ENCODE measurements at places on chromosomes 3 and 15. TPM values are rescaled to one million over a fixed set of nuclear protein-coding genes. Genes with fewer than 3 reads are reported as not detected.

DNA sequence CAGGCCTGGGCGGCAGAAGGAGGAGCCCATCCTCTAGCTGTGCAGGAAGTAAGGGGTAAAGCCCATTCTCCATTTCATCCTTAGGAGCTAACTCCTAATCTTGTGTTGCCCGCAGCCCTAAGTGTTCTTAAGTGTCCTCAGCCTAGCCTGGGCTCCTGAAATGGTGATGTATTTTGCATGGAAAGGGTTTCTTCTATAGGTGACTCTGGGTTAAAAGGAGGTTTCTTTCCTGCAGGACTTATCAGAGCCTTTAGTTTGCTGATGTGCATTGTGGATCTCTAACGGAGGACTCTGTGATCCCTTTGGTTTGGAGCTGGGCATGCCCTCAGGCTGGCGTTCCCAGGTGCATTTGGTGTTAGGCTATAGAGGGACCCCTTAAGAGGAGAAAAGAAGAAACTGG lies 48.5 kb upstream of the TRPM1 start:
- DNase-seq: no peak

The GRAMD1C gene
- 30.6 TPM for polyA plus RNA-seq

GRCh38 chr15:61697796-61698195 lies 362.5 kb downstream of the VPS13C start:
- no peak for DNase-seq

The GRAMD2A gene
- polyA plus RNA-seq: 7.0 TPM

- no peak for DNase-seq
Observed at GRCh38 chr3:60011218-60011617, 961.4 kb upstream of the CFAP20DC start.

DNA sequence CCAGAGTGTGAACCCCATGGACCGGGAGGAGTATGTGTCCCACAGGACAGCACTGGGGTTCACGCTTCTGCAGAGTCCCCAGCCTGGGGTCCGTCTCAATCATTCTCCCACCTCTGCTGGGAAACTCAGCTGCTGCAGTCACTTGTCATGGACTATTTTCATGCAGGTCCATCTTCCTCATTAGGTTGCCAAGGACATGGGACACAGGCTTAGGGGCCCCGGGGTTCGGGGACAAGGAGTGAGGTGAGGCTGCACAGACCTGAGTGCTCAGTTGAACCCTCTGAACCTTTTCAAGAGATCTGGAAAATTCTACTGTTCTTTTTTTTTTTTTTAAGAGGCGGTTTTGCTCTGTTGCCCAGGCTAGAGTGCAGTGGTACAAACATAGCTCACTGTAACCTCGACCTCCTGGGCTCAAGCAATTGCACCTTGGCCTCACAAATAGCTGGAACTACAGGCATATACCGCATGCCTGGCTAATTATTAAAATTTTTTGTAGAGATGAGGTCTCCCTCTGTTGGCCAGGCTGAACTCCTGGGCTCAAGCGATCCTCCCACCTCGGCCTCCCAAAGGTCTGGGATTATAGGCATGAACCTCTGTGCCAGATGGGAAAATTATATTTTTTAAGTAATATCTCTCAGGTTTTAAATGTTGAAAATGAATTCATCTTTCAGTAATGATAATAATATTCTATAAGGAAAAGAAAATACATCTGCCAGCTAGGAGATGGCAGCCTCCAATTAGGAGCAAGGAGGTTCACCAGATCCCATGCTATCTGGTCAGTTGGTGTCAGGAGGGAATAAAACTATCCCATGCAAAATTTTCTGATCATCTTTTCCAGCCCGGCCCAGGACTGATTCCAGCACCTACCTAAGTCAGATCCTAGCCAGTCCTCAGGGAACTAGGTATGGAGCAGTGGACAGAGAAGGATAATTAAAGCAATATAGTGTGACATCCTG lies 45.2 kb downstream of the RPN1 start:
- DNase-seq: no peak

DNA sequence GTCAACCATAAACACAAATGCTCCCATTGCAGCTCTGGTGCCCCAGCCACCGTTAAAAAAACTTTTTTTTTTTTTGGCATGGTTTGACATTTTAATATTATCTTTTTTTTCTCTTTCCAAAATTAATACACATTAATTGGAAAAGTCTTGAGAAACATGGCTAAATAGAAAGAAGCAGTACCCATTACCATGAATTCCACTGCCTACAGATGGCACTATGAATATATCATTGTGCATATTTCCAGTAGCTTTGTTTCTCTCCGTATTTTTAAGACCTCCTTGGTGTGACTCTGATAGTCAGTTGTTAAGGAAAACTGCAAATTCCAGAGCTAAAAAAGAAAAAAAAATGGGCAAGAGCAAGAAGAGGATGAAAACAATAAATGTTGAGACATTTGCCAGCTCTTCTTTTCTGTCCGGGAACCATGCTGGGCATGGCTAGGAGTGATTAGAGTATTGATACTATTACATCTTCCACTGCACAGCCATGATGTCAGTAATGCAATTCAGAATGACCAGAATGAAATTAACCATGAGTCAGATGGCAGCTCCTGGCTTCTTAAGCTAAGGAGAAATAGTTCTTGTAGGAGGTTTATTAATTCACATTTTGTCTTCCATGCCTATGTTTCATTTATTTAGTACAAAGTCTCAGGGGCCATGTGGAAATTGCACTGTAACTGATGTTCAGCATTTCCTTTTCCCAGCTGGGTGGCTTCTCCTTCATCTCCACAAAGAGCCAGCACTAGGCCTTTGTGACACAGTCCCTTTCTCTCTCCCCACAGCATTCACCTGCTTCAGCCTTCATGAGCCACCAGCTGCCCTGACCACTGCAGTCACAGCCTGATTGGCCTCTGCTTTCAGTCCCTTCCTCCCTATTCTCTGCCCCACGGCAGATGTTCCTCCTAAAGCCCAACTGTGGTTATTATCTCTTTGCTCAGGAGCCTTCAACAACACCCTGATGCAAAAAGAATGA lies 31.8 kb downstream of the SLC7A14 start:
- no peak for DNase-seq

GRCh38 chr3:124607163-124607562 lies 123.1 kb upstream of the UMPS start:
- no peak for DNase-seq
